ENCODE measurements at places on chromosomes 12 and 14.

DNA sequence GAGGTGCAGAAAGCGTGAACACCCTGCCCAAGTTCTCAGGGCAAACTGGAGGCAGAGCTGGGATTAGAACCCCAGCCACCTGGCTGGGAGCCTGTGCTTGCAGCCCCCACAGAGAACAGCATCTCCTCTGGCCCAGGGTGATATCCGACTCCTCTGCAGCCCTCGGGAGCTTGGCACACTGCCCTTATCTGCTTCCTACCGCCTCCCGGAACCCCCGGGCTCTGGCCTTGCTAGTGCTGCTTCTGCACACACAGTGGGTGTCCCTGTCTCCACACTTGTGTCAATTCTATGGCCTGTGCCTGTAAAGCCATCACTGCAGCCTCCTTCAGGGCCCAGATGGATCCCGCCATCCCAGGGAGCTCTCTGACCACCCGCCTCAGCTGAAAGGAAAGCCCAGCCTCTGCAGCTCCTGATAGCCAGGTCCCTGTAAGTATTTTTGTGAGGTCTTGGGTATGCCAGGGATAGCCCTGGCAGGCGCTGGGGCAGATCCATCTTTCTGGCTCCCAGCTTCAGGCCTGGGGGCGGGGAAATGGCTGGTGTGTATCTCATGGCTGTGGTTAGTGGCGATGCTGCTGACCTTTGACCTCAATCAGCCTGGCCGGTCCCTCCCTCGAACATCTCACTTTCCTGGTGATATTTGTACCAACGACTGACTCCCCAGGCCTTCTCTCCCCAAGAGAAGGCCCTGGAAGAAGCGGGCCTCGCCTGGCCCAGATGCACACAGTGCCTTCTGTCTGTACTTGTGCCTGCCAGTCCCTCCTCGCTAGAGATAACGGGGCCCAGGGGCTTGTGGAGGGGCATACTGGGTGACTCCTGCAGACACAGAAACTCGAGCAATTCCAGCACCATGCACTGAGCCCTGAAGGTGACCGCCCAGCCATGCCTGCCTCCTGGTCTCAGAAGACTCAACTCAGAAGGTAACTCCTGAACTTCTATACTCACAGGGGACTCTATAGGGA is 183.8 kb downstream of the CALM1 start:
- no peak for DNase-seq

DNA sequence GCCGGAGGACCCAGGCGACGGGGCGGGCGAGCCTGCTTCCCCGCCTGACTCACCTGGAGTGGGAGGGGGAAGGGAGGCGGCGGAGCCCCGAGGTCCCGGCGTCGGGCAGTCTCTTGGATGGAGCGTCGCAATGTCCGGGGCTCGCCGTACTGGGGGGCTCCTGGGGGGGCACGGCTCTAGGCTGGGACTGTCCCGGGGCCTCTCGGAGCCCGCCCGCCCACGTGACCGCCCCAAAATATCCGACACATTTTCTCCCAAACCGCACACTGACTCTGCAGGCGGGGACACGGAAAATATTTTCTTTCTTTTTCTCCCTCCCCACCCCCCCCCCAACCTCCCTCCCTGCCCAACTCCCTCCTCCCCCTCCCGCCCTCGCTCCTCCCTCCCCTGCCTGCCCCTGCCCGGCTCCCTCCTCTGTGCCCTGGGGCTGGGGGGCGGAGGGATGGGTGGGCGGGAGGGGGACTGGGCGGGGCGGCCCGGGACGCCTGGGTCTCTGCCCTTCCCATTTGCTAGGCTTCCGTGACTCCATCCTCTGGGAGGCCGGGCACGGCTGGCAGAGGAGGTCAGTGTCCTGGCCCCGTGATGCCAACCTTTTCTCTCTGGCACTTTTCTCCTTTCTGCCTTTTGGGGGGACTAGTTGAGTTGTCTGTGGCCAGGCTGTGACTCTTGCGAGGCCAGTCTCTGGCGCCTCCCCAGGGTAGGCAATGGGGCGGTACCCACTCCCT is at the start of gene RARG:
Gene RARG, minus strand, starts transcription at position 289 of the 725 bp plus-strand sequence. CDS start 4,664 bp downstream, outside the sequence.
- DNase-seq = peak; percentile 35

- DNase-seq = peak; percentile 31
Observed at GRCh38 chr12:12510141-12510540, 52.5 kb downstream of the DUSP16 start.

- peak; percentile 56 for DNase-seq
Observed at GRCh38 chr12:65637774-65638173, 186.5 kb upstream of the HMGA2 start.
